ENCODE measurements at places on chromosomes 4 and X. TPM values are rescaled to one million over a fixed set of nuclear protein-coding genes. Genes with fewer than 3 reads are reported as not detected.

DNA sequence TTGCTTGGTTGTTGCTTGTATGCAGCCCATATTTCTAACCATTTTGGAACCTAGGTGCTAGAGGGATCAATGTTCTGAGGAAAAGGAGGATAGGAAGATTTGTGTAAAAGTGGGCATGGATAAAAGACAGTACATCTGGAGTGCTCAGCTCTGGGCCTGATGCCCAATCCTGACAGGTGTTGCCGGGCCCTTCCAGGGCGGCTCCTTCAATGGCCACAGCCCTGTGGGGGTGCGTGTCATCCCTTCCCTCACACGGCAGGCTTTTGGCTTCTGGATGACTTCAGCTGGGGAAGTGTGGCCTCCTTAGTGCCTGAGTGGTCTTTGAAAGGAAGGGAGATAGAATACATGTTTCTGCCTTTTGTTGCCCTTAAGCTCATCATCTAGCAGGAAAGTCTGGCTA is 47.2 kb downstream of the NELFA start:
- DNase-seq: no peak

DNA sequence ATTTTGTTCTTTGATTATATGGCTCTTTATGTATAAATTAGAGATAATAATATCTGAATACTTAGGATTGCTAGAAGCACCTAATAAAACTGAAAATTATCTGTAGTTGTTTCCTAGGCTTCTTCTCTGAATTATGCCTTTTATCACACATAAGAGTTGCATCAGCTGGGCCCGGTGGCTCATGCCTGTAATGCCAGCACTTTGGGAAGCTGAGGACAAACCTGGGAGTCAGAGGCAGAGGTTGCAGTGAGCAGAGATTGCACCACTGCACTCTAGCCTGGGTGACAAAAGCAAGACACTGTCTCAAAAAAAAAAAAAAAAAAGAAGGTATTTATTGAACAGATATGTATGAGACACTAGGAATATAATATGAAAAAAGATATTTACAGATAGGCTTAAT is 773.5 kb upstream of the AGA start:
- no peak for DNase-seq

DNA sequence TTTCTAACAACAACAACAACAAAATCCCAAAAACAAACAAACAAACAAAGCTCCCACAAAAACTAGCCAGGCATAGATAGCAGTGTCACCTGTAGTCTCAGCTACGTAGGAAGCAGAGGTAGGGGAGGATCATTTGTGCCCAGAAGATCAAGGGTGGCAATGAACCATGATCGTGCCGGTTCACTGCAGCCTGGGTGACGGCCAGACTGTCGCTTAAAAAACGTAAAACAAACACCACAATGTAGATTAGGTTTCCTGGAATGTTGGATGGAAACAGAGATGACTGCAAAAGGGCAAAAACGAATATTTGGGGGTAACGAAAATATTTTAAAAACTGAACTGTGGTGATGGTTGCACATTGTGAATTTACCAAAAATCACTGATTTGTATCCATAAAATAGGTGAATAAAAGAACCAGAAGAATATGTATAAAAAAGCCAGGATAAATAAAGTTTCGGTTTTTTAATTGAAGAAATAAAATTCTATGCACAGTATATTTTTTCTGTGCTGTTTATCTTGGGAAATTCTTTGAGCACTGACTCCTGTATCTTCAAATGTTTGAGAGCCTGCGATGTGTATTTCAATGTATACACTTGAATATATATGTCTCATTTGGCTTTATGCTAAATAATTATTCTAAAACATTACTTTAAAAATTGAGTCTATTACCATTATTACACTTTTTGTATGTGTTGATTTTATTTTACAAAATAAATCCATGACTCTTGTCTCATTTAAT is 1477.0 kb downstream of the PCDH7 start:
- no peak for DNase-seq

- no peak for DNase-seq
Observed at GRCh38 chr4:141567326-141567915, 69.0 kb upstream of the IL15 start.

DNA sequence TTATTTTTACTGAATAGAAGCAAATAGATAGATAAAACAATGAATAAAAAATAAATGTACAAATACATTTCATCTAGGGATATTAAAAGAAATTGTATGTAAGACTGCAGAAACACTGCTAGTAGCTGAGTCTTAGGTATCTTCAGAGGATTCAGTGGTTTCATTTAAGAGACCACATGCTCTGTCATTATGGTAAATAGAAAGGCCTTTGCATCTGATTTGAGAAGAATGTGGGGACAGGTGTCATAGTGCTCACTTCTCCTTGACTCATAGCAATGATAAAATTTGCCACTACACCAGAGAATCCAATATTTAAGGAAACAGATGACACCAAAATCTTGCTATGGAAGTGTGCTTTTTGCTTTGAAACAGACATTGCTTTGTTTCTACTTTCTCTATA is 59.8 kb upstream of the PPP1R2C start:
- DNase-seq: no peak

GRCh38 chrX:65690057-65690855 is 22.8 kb downstream of the MSN start:
- DNase-seq: no peak

- no peak for DNase-seq
Observed at GRCh38 chr4:41436419-41436818, 101.5 kb upstream of the LIMCH1 start.

DNA sequence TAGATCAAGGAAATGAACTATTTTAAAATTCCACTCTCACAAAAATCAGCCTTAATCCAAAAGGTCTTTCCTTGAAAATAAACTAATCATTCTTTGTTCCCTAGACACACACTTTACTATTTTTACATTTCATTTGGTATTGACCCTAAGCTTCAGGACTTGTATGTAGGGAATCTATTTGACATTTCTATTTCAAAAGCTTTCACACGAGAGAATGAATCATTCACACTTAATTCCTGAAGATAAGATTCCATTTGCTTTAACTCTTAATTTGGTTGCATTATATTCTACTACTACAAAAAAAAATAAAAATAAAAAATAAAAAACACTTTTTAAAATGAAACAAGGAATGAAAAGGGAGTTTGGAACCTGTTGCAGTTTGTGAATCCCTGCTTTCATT is 43.7 kb downstream of the EDNRA start:
- DNase-seq: no peak

DNA sequence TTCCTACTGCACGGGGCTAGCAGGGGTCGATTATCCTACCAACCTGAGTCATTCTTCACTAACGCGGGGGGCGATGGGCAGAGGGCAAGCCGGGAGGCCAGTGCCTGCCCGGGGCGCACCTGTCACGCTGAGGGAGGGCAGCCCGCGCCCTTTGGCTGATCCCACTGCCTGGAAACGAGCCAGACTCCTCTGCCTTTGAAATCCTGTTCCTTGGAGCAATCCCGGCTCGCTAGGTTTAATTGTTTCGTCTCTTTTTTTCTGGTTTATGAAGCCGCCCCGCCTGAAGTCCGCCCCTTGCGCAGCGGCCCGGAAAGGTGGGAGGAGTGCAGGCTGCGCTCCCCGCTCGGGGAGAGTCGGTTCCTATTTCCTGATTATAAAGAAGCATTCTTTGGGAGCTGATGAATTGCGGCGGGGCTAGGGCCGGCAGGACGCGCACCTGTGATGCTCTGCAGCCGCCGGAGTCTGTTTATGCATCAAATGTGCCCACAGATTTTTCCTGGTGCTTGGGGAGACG is 484.2 kb downstream of the BCOR start:
- DNase-seq: no peak

GRCh38 chrX:108285356-108285755 is 152.9 kb downstream of the COL4A6 start:
- no peak for DNase-seq

DNA sequence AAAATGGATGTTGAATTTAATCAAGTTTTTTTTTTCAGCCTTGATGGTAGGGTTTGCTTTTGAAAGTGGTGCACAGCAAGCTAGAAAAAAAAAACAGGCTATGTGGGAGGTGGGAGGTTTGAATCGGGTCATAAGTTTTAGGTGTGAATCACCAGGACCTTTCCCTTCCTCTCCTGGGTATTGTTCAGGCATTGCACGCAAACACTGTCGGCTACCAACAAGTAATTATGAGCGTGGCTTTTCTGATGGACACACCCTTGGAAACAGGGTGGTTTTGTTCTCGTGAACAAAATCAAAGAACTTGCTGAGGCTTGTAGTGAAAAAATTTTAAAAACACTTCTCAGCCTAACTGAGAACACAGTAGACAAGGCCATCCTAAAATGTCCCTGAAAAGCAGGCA is 18.1 kb downstream of the PIR start:
- no peak for DNase-seq

ZCCHC12 gene
- 0.89 TPM for total RNA-seq

FHDC1 gene
- 1.8 TPM for total RNA-seq

SORBS2 gene
- total RNA-seq: 0.34 TPM

TMLHE gene
- 12.2 TPM for total RNA-seq

ANOS1 gene
- 0.12 TPM for total RNA-seq

TCP11X2 gene
- total RNA-seq: not detected

HNRNPH2 gene
- total RNA-seq: 49.8 TPM

TEX13D gene
- 0.15 TPM for total RNA-seq
